RKO (cell line): ENCODE measurements at places on chromosomes 7 and 10.

DNA sequence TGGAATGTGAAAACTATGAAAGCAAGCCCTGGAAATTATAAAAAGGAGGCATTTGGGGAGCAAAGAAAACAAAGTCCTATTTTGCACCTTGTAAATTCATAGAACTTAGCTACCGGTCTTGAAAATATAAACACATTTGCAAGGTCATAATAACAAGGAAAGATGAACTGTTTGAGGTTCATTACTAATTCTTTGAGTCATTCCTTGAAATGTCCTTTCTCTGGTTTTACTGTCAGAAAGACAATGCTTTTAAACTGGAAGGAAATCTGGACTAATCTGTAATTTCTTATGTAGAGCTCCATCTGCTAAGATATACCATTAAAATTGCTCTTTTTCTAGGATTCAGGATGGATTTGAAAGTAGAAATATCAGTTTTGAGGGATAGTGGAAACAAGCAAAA, 1.4 kb downstream of the ERLIN1 start:
- DNase-seq: peak; percentile 68

- no peak for DNase-seq
Measured at GRCh38 chr7:90579181-90579688, 16.9 kb upstream of the CDK14 start.

GRCh38 chr10:90561666-90562065, 296.2 kb downstream of the HTR7 start:
- DNase-seq: no peak

- DNase-seq: no peak
Measured at GRCh38 chr7:84195295-84196060, 889 bp upstream of the SEMA3A start.

GRCh38 chr10:55098452-55098851, 297.4 kb upstream of the PCDH15 start:
- no peak for DNase-seq

GRCh38 chr7:157176771-157177170, 38.0 kb downstream of the UBE3C start:
- DNase-seq: no peak

GRCh38 chr7:2460188-2460587, 16.0 kb downstream of the GRIFIN start:
- DNase-seq: no peak

DNA sequence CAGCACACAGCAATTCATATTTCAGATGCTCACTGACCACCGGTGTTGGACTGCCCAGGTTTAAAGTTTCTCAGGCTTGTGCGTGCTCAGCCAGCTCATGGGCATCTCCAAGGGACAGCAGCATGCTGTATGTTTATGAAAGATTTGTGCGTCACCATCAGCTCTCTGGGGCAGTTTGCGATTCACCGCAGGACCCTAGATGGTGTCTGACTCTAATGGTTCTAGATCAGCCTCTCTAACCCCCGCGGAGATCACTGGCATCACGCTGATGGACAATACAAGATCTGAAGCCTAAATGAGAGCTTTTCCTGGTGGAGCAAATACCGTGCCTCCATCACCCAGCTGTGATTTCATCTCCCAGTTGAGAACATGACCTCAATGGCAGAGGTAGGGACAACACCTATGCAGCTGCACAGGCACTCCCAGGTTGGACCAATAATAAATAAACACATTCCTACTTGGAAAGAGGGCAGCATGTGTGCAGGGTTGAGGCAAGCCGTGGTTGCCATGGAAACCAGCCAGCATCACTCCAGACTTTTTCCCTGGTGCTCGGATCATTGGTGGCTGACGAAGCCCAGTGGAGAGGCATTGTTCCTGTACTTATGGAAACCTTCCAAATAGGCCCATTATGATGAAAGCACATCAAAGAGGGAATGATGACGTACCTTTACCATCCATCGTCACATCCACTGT, 253.6 kb downstream of the KCNMA1 start:
- no peak for DNase-seq

DNA sequence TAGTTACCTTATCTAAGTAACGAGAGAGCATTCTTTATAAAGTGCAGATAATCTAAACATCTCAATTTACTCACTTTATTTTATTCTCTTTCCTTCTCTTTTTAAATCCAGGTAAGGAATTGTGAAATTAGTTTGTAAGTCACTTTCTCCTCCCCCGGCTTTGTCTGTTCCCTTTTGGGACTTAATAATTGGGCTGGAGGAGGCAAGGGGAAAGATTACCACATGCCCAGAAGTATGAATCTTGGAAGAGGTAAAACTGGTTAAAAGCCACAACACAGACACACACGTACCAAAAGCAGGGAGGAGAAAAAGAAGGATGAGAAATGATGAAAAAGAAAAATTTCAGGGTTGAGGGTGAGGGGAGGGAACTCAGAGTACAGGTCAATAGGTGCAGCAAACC, 63.3 kb upstream of the LRRC17 start:
- no peak for DNase-seq

DNA sequence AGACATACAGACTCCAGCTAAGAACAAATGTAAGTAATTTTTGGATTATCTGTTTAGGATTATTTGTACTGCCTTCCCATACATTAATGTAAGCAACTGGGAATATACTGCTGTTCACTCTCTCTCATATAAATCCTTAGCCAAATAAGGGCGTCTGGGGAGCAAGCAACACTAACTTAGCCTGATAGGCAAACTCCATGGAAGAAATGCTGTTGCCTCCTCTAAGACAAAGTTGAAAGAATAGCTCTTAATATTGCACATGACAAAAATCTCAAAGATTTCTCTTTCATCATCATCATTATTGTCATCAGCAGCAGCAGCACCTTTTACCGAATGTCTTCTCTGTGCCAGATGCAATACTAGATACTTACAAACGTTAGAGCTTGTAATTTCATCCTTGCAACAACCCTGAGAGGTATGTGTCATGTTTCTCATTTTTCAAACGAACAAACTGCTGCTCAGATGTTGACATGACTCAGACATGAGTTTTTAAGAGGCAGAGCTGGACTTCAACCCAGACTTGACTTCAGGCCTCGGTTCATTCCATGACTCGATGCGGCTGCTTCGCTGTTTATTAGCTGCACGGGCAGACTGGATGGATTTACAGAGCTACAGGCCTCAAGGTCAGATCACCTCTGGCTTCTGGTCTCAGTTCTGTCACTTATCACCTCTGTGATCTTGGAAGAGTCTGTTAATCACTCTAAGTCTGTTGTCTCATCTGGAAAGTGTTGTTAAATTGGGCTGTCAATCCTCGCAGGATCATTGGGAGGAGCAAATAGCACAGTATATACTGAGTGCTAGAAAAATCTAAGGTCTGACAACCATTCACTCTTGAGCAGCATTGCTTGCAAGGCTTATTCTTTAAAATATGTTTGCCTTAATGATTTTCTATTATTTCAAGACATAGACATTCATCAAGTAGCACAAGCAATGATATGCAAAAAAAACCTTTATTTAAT, 126.3 kb upstream of the CELF2 start:
- DNase-seq: peak; percentile 50

DNA sequence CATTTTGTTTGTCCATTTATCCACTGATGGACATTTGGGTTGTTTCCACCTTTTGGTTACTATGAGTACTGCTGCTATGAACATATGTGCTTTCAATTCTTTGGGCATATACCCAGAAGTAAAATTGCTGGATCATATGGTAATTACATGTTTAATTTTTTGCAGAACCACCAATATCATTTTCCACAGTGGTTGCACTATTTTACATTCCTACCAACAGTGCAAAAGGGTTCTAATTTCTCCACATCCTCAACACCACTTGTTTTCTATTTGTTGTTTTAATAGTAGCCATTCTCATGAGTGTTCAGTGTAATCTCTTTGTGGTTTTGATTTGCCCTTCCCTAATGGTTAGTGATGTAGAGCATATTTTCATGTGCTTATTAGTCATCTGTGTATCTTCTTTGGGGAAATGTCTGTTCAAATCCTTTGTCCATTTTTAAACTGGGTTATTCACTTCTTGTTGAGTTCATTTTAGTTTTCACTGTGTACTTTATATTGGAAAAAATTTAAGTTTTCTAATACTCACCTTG, 101.9 kb downstream of the HIBADH start:
- peak; percentile 2 for DNase-seq

- no peak for DNase-seq
Measured at GRCh38 chr10:98265403-98266378, 2.3 kb downstream of the LOXL4 start.

GRCh38 chr7:101650579-101651081, 21.5 kb upstream of the MYL10 start:
- no peak for DNase-seq

DNA sequence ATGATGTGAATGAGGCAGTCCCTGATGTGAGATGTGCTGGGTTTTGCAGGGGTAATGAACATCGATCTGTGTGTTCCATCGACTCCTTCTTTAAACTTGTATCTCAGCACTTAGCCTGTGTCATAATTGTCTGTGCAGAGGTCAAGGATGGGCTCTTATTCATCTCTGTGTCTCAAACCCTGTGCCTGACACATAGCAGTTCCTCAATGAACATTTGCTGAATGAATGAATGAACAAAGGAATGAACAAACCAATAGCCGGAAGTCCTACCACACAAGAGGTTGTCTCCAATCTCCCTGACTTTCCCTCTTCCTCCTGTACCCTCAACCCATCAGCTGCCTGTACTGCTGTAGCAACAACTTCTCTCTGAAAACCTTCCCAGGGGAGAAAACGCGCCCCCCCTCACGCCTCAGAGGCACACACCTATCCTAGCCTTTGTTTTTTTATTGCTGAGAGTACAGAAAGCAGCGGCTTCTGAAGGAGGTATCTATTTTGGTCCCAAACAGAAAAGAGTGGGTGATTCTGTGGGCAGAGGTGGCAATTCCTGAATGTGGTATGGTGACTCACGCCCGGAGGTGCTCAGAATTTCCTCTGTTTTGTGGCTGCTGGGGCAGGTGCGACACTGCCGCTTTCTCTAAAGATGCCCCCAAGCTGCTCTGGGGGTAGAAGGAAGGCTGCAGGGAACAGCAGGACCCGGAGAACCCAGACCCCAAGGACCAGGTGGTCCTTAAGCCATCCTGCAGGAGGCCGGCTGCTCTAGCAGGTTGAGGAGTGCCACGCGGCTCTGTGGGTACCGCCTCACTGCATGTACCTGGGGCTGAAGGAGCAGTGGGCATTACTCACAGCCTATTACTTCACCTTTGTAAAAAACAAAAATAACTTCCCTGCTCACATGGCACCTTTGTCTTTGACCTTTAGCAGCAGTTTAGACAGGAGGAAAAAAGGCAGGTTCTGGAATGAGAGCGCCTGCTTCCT, 9.6 kb downstream of the IL2RA start:
- DNase-seq: no peak

DNA sequence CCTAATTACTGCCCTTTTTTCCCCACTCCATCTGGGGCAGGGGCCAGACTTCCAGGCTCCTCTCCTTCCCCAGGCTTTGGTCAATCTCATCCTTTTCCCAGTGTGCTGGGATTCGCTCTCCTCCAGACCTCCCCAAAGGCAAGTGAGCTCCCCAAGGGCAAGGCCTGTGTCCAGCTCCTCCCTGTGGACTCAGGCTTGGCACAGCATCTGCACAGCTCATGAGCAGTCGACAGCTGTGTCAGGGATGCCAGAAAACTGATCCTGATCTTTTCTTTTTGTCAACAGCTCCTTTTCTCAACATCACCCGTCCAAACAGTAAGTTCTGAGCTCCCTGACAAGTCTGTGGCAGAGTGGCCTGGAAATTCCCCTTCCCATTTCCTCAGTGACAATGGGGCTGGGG, 67.1 kb downstream of the C10orf120 start:
- no peak for DNase-seq

GRCh38 chr10:35605191-35605590, at the start of gene GJD4:
Gene GJD4, plus strand, starts transcription at chr10:35605341. Its CDS starts 227 bp downstream, at chr10:35605568.
- no peak for DNase-seq

GRCh38 chr10:110032801-110033700, 25.3 kb downstream of the ADD3 start:
- DNase-seq: no peak

- no peak for DNase-seq
Measured at GRCh38 chr7:45573661-45574415, at the start of gene ADCY1. Gene ADCY1, plus strand, starts transcription at chr7:45574368. Its CDS starts 176 bp downstream, at chr7:45574544.

DNA sequence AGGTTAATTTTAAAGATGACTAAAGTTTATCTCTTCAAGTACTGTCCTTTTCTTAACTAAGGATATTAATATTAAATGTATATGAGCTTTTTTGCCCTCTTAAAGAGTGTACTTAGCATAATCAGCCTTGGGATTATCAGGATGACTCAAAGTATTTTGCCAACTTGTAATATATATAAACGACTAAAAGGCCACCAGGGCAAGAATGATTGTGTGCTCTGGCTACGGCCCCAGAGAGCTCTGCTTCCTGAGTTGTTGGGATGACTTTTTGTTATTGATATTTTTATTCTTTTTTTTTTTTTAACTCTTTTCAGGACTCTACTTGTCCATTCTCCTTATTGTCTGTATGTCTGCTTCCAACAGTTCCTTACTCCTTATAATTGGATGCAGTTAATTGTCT, 14.8 kb upstream of the CHRM2 start:
- DNase-seq: no peak

GRCh38 chr10:17077346-17077781, 52.2 kb downstream of the CUBN start:
- DNase-seq: peak; percentile 41

DNA sequence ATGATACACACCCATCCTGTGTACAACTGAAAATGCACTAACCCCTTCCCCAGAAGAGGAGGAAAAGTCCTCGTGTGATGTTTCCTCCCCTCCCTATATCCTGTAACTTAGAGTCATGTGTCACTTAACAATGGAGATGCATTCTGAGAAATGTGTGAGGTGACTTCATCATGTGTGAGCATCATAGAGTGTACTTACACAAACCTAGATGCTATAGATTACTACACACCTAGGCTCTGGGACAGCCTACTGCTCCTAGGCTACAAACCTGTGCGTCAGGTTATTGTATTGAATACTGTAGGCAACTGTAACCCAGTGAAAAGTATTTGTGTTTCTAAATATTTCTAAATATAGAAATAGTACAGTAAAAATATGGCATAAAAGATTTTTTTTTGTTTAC, 98.6 kb upstream of the FAM180A start:
- no peak for DNase-seq

DNA sequence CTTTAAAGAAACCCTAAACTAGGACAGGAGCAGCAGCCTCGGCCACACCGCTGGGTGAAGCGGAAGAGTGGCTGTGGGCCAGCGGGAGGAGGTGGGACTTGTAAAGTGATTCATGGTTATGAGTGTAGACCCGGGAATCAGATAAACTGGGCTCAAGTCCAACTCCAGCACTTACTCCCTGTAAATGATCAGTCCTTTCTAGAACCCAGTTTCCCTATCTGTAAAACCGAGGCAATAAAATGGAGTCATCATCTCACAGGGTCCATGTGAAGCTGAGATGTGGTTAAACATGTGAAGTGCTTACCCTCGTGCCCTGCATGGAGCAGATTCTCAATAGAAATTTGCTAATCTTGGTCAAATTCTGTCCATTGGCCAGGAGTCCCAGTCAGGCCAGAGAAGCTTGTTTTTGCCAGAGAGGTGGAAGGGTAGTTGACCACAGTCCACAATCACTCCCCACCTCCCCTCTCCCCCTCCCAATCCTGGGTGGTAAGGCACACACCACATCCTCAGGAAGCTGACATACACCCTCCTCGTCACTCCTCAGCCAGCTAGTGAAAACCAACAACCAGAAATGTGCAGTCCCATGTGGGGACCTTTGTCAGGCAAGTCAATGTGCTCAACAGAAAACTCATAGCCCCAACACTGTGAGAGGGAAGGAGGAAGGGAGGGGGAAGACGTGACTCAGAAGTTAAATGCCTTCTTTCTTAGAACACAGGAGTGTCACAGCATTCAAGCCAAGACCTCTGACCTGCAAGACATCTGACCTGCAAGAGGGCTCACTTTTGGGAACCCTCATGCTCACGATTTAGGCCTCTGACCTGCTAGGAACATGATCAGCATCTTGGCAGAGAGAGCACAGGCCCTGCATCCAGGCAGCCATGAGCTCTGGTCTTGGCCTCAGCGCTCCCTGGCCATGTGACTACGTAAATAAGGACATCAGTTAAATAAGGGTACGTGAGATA, 145.1 kb downstream of the PLXNA4 start:
- peak; percentile 85 for DNase-seq
